ENCODE measurements at places on chromosomes 16 and 17. TPM values are rescaled to one million over a fixed set of nuclear protein-coding genes. Genes with fewer than 3 reads are reported as not detected.

The KCNJ12 gene
- total RNA-seq, result 0.68 TPM

The ZG16B gene
- total RNA-seq, result 1.2 TPM

The PLA2G10 gene
- 0.27 TPM for total RNA-seq

The GGT6 gene
- not detected for total RNA-seq

The MRC2 gene
- total RNA-seq, result 60.4 TPM

The AGRP gene
- total RNA-seq, result not detected

The GRAPL gene
- 0.23 TPM for total RNA-seq

The MGAT5B gene
- 24.9 TPM for total RNA-seq

The ABCC11 gene
- 0.16 TPM for total RNA-seq

The SMIM22 gene
- total RNA-seq, result not detected

The ZG16 gene
- total RNA-seq, result not detected

The KRT24 gene
- total RNA-seq, result not detected

The KRT33A gene
- total RNA-seq, result not detected

The TBC1D3 gene
- total RNA-seq, result not detected

The ZNF200 gene
- total RNA-seq, result 8.8 TPM

The PTX4 gene
- not detected for total RNA-seq

The ACSM5 gene
- not detected for total RNA-seq

The DYNLL2 gene
- 23.6 TPM for total RNA-seq

The C16orf74 gene
- total RNA-seq, result 9.4 TPM

The OR4D1 gene
- 0.02 TPM for total RNA-seq

The ADAD2 gene
- not detected for total RNA-seq

The KRT27 gene
- not detected for total RNA-seq

The WNT9B gene
- total RNA-seq, result not detected

The PPP1R27 gene
- total RNA-seq, result 0.10 TPM

The ELOB gene
- 488 TPM for total RNA-seq

The ABCA8 gene
- total RNA-seq, result 0.15 TPM

The DOC2A gene
- 2.7 TPM for total RNA-seq

The ORC6 gene
- 45.9 TPM for total RNA-seq

Measured in A549 treated with CORT108297 at 1 μM for 4 hours (cell line).